ENCODE measurements at places on chromosomes 4 and X.

DNA sequence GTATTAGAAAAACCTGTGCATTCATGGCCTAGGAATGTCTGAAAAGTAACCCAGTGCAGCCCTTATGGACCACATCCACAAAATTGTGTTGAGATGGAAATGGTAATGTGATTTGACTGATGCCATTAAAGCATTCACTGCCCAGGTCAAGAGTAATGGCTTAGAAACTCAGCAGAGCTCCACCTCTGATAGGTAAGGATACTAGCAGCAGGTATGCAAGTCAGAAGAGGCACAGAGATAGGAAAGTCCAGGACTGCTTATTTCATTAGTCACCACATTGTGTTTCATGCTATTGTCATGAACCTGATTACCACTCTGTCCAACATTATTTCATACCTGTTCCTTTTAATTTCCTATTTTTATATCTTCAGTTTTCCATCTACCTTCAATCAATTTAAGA is 2042.2 kb downstream of the ARAP2 start:
- no peak for DNase-seq

DNA sequence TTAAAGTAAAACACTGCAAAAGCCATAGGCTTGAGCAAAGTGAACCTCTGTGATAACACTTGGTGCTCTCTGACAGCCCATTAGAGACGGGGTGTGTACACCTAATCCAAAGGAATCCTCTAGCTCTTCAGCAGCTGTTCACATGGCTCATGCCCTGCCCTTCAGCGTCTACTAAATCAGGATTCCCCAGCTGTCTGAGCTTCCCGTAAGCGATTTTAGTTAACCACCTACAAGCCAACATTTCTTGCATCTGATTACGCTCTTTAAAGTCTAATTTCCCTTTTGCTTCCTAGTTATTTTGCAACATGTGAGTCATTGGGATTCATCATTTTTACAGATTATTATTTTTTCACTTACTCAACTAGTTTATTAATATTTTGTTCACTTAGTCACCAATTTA is 6.5 kb downstream of the DMD start:
- DNase-seq: no peak

DNA sequence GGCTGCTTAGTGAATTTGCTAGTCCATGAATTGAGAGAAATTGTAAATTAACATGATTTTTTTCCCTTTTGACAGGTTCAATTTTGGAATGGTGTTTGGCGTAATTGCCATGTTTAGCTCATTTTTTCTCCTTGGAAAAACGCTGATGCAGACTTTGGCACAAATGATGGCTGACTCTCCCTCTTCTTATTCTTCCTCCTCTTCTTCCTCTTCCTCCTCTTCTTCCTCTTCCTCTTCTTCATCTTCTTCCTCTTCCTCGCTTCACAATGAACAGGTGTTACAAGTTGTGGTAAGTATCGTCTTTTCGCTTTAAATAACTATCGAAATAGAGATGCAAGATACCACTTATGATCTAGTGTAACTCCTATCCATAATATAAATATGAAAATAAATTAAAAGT is 5.7 kb downstream of the MBTPS2 start:
- DNase-seq: no peak

DNA sequence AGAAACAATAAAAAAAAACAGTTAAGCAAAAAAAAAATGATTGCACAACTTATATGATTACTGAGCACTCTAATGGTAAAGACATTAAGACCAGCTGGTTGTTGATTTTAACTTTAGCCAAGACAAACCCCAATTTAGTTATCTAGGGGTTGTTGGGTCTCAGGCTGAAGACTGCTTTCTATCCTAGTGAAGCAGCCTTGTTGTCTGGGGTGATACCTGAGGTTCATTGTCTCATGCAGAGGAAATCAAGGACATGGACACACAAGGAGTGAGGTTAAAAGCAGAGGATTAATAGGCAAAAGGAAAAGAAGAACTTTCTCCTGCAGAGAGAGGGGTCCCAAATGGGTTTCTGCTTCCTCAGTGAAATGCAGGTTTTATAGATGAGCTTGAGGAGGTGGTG is 40.0 kb upstream of the CYP2U1 start:
- DNase-seq: no peak

- DNase-seq: no peak
Measured at GRCh38 chr4:144557404-144557803, 88.6 kb upstream of the HHIP start.

DNA sequence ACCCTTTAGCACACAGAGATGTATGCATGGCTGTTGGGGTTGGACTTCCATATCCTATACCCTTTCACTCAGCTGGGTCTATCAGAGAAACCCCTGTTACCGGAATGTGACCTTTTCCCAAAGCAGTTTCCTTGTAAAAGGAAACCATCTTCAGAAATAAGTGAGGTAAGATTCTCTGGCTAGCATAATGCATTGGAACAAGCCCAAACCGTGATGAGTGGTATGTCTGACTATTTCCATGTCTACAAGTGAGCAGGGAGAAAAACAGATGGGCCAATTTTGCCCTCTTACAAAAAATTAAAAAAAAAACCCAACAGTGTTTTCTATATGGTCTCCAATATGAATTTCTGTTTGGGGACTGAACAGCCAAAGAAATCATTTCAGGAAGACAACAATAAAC is 283.9 kb downstream of the SMARCA1 start:
- DNase-seq: peak; percentile 49

GRCh38 chrX:25067271-25068172 is 51.8 kb upstream of the ARX start:
- no peak for DNase-seq

DNA sequence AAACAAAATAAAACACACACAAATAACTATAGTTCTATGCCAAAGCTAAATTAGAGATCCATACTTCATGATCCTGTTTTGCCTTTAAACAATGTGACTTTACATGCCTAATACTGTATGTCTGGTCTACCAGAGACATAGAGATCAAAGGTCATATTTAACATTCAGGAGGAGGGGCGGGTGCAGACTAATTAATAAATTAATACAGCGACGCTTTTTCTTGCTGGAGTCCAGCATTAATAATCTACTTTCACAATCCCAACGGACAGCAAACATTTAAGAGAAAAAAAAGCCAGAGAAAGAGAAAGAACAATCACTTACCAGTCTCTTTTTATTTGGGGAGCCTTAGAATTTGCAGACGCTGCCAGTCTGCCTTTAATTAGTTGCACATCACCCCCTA is 509 bp downstream of the CXXC4 start:
- DNase-seq: no peak

DNA sequence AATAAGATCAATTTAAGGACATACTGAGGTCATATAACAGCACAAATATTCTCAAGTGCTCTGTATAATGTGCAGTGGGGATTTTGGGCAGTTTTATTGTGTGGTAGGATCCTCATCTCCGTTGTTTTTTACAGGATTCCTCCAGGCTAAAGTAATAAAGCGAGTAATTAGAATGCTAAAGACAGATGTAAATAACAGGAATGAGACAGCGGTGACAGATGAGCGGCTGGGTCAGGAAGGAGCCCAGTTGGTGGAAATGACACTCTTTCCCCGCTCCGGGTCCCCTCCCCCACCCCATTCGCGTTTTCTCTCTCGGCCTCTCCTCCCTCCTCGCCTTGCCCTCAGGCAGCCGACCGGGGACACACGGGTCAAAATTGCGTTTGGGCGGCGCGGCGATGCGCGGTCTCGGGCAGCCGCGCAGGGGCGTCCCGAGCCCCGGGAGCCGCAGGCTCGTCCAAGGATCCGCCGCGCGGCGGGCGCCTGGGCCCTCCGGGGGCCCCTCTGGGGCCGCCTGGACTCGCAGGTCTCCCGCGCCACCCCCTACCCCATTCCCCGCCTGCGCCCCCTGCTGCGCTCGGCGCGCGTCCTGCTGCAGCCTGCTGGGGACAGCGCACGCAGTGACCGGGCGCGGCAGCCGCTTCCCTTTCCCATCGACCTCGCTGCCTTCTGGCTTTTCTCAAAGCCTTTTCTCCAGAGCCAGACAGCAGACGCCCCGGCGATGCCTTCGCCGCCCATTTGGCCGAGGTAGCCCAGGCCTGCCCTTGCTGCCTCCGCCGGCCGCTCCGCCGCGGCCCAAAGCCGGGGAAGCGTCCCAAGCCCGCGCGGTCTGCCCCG is 16.2 kb downstream of the POU4F2 start:
- DNase-seq: no peak

GRCh38 chr4:143189528-143189927 is 4.8 kb downstream of the USP38 start:
- no peak for DNase-seq

DNA sequence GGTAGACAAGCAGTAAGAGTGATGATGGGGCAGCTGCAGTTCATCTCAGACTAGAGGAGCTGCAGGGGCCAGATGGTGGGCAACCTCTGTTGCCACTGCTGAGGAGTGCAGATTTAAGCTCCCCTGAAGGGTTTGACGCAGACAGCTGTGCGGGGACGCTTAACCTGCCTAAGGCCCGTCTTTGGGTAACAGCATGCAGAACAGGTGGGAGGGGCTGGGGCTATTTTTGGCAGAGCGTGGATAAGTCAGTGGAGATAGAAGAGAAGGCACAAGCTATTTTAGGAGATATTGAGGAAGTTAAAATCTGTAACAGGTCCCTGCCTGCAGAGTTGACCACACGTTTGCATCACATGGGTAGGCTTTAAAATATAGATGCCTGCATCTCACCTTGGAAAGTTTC is 10.5 kb downstream of the CD99 start:
- DNase-seq: no peak

- peak; percentile 89 for DNase-seq
Measured at GRCh38 chr4:155592179-155592937, 74.3 kb upstream of the GUCY1A1 start.

GRCh38 chrX:87901060-87901459 is 383.5 kb downstream of the KLHL4 start:
- DNase-seq: no peak

DNA sequence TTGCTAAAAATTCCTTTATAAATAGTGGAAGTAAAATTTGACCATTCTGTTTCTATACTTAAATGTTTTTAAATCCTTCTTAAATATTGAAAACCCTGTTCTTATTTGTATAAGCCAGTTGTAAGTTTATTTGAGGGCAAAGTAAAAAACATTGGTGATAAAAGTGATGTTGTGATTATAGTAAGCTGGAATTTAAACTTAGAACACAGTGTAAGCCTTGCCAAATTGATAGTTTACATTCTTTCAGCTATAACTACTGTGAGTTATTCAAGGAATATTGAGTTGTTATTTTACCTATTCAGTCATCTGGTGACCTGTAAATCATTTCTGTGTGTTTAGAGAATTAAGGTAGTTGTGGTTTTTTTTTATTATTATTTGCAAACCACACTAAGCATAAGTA is 9.6 kb downstream of the YY2 start:
- DNase-seq: no peak

DNA sequence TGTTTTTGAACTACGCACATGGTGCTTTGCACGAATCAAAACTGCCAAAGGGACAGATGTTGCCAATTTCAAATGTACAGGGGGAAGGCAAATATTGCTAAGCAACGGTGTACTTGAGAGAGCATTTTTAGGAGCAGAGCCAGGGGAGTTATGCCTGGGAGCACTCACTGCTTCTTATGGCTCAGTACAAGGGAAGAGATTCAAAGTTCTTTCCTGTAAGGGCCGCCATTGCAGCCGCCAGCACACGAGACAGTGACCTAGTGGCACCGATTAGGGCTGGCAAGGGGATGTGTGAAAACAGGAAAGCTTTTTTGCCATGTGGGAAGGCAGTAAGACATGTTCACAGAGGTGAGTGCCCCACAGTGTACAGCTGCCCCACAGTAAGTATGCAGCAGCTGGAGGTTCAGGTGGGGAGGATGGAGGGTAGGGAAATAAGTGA is 133.8 kb downstream of the AFF1 start:
- DNase-seq: no peak

DNA sequence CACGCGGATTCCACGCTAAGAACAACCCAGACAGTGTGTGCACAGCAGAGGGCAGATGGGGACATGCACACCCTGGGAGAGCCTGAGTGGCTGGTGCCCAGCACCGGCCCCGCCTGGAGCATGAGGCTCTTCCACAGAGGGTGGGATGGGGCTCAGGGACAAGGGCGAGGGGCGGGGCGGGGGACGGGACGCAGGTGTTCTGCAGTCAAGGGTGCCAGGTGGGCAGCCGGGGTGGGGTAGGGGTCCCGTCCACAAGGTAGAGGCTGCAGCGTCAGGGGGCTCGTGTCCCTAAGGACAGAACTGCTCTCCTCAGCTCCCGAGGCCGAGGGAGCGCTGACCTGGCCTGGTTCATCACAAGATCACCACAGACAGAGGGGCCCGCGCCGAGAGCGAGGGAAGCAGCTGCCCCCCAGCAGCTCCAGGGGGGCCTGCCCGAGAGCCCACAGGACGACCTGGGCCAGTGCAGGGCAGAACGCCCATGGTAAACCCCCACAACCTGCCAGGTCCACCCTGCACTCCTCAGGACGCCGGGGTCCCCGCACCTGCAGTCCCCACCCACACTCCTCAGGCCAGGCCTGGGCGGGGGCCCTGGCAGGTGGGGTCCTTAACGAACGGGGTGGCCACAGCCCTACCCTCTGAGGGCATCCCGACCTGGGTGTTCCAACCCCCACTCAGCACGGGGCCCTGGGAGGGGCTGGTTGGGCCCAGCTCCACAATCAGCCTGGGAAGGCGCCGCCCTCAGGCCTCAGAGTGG is 26.7 kb downstream of the CTBP1 start:
- no peak for DNase-seq
